ENCODE measurements at places on chromosomes 4 and X. TPM values are rescaled to one million over a fixed set of nuclear protein-coding genes. Genes with fewer than 3 reads are reported as not detected.

Gene EFHC2
- total RNA-seq, result 7.6 TPM

Gene OTC
- total RNA-seq, result not detected

Gene SPANXC
- not detected for total RNA-seq

Gene CCKAR
- not detected for total RNA-seq

Gene CACNA1F
- total RNA-seq, result not detected

Gene WAS
- 0.68 TPM for total RNA-seq

Gene DKK2
- total RNA-seq, result 1.4 TPM

Gene COL4A6
- total RNA-seq, result 16.6 TPM

Gene MAGEA3
- not detected for total RNA-seq

Gene SLC49A3
- total RNA-seq, result 18.3 TPM

Gene TMEM192
- total RNA-seq, result 7.0 TPM

Gene TSPYL2
- total RNA-seq, result 60.7 TPM

Gene ADRA2C
- 5.3 TPM for total RNA-seq

DNA sequence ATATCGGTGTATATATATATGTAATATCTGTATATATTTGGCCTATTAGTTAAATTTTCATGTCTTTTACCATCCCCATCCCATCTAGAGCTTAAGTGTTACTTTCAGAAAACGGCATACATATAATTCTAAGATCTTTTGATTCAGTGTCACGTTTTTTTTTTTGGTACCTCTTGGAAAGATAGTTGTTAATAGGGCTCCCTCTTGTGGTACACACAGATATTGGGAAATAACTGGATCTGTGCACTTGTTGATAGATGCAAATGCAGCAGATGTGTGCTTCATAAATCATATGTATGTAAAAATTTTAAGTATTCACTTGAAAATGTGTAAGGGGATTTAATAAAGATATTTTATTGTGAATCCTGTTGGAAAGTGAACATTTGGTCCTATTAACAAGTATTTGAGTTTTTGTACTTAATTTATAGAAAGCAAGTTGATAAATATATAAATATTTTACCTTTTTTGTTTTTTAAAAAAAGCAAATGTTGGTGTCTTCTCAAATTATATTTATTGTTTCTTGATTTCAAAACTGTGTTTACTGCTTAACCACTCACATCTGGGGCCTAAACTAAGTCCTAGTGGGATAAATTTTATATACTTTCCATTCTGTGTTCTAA is 74.7 kb downstream of the PAQR3 start:
- no peak for DNase-seq

GRCh38 chr4:166501941-166502382 is 628.9 kb downstream of the TLL1 start:
- DNase-seq, result no peak

- no peak for DNase-seq
Measured at GRCh38 chr4:88897180-88897579, 159.8 kb downstream of the FAM13A start.

GRCh38 chr4:169791527-169792156 is 33.9 kb upstream of the HPF1 start:
- DNase-seq, result no peak

DNA sequence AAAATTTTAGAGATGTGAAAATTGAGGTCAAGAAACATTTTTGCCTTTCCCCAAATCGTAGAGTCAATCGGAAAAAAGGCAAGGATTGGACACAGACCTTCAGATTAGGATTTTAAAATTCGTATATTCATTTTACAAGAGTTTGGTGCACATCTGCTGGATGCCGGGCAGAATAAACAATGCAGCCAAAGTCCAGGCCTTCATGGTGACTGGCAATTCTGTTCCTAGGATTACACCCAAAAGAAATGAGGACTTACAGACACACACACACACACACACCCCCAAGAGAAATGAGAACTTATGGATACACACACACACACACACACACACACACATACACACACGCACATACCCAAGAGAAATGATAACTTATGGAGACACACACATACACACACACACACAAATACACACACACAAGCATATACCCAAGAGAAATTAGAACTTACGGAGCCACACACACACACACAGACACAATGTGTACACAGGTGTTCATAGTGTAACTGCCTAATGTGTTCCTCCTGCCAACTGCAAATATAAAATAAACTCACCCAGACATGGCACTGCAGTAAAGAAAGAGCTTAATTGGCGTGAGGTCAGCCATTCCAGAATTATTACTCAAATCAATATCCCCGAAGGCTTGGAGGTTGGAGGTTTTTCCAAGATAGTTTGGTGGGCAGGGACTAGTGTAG is 165.7 kb upstream of the STS start:
- DNase-seq, result no peak

DNA sequence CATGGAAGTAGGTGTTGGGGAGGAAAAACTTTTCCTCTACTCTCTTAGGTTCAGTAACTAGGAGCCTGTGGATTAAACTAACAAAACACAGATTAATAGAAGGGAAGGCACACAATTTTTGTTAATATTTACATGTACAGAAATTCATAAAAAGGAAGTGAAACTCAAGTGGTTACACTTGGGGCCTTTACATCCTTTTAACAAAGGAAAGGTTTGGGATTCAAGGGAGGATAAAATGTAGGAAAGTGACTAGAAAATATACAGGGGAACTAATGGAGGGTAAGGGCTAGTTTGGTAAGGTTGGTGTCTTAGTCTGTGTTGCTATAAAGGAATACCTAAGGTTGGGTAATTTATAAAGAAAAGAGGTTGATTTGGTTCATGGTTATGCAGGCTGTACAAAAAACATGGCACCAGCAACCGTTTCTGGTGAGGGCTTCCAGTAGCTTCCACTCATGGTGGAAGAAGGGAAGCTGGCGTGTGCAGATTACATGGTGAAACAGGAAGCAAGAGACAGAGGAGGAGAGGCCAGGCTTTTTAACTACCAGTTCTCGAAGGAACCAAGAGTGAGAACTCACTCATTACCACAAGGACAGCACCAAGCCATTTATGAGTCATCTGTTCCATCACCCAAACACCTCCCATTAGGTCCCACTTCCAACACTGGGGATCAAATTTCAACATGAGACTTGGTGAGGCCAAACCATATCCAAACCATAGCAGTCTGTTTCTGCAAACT is 124.4 kb downstream of the CHRDL1 start:
- DNase-seq, result no peak

DNA sequence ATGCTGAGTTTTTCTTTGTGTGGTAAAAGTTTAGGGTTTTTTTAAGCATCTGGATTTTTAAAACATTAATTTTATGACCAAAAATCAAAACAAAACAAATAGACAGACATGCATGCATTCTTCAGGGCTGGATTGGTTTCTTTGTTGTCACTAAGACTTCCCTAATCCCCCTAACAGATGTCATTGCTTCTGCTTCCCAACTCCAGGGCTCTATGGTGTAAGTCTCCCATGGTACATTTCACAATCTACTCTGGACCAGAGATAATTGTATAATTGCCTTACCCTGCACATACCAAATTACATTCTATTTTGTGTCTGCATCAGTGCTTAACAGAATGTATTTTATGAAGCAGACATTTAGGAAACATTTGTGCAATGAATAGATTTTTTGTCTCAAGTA is 529.1 kb upstream of the SMIM31 start:
- DNase-seq, result no peak

DNA sequence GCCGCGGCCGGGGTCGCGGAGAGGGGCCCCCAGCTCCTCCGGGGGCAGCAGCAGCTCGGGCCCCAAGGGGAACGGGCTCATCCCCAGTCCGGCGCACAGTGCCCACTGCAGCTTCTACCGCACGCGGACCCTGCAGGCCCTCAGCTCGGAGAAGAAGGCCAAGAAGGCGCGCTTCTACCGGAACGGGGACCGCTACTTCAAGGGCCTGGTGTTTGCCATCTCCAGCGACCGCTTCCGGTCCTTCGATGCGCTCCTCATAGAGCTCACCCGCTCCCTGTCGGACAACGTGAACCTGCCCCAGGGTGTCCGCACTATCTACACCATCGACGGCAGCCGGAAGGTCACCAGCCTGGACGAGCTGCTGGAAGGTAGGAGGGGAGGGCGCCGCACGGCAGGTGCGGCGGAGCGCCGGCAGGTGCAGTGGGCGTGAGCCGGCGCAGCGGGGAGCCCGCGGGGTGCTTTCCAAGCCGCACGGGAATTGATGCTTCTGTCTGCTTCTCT is 886 bp downstream of the DCLK2 start:
- no peak for DNase-seq

- DNase-seq, result no peak
Measured at GRCh38 chr4:21921526-21922180, 26.9 kb downstream of the KCNIP4 start.

DNA sequence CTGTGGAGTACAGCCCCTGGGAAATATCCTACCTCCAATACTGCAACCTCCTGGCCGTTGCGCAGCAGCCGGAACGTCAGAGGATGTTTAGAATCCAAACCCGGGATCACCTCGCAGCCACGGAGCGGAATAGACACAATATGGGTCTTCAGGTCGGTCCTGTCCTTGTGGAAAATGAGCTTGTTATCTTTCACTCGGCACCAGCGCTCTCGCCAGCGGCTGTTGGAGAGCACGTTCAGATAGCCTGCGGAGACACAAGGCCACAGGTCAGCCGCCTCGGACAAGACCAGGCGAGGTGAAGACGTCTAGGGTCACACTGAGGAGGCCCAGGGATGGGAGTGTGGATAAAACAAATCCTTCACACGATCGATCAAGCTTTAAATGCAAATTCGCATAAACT is 139.3 kb downstream of the AFAP1 start:
- DNase-seq, result peak; percentile 59

DNA sequence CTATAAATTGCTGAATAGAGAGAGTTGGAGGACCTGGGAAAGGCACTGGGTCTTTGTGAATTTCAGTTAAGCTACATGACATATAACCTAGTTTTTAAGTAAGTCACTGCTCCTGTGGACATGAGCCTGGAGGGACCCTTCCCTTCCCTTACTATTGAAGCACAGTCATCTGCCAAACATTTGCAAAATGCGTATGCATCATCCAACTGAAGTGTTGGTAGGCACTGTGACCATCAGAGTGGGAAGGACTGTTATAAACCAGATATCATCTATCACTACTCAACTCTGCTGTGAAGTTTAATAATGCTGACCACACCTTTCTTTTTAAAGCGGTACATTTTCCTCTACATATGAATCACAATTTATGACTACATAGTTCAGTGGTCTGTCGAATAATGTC is 5.2 kb downstream of the GABRA3 start:
- no peak for DNase-seq

GRCh38 chr4:176844448-176844847 is 51.7 kb upstream of the VEGFC start:
- no peak for DNase-seq

DNA sequence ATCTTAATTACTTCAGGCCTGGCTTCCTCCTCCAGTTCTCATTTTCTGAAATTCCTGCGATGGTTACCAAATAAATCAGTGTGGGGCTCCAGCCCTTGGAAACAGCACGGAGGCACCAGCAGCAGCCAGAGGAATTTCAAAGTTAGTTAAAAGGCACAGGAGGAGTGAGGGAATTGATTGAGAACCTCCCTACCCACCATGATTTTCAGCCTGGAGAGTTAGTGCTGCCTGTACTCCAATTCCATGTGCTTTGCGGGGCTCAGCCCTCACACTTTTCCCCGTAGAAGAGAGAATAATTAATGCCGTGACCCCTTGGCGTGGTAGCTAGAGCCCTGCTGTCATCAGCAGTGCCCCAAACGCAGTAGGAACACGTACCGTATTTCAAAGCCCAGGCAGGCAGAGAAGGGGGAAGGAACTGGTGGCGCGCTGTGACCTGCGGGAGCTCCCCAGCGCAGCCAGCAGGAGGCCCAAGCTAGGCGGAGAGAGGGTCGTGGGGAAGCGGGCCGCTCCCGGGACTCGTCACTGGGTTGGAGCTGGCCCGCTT is 84.0 kb upstream of the IGFBP7 start:
- DNase-seq, result no peak

DNA sequence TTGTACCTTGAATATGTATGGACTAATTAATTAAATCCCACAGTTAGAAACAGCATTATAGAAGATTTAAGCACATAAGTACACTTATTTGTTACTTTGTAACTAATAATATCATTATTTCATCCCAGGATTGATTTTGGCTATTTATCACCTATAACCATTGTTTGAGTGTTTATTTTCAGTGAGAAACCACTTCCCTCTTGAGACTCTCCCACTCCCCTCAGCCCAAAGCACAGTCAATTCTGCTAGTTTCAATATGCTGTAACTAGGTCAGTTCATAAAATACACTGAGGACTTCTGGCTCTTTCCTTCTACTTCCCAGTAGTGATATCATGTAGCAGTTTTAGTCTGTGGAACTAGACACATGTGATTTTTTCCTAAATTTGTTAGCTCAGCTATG is 16.3 kb downstream of the OFD1 start:
- no peak for DNase-seq

DNA sequence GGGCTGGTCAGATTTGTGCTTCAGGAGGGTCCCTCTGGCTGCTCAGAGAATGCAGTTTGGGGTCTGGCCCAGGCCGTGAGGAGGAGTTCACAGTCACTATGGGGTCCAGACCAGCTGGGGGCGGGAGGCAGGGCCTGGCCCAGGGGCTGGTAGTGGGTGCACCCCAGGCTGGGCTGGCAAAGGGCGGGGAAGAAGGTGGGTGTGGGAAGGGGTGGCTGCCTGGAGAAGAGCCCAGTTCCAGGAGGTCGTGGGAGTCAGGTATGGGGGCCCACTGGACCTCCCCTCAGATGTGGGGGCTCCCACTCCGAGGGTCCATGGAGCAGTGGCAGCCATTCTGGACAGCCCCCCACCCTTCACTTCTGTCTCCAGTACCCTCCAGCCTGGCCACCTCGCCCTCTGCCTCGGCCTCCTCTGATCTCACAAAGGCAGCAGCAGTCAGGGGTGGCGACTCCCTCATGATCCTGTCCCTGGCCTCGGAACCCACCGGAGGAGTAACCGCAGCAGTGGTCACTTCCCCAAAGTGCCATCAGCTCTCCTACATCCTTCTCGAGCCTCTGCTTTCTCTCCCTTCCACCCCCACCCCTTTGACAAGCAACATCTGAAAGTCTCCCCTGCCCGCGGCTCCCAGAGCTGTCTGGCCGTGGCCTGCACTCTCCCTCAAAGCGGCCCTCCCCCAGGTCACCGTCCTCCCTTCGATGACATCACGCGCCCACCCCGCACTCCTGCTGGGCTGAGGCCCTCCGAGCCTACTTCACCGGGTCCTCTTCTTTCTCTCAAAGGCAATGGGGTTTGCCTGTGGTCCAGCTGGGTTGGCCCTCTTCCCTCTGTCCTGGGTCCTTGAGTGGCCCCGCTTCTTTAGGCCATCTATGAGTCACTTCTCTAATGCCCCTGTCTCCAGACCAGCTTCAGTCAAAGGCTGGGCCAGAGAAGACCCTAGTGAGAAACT is 1.7 kb upstream of the SLC6A8 start:
- DNase-seq, result no peak

GRCh38 chr4:106238820-106239420 is 77.1 kb downstream of the TBCK start:
- DNase-seq, result no peak

DNA sequence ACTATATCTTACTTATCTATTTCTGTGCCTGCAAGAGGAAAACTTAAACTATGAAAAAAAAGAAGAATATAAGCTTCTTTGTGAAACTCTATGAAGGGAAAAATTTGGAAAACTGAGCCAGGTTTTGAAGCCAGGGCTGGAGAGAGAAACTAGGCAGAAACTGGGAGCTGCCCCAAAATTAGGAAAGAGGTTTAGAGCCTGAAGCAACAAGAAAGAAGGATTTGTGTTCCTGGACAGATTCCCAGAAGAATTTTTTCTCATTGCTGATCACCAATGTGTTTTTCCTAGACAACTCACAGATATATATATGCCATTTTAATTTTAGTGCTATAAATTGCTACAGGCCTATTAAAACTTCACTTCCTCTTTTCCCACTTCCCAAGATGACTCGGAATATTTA is 245.0 kb upstream of the GEMIN8 start:
- no peak for DNase-seq

Data from suprapubic skin (tissue), 4 donors.